ENCODE measurements at places on chromosomes 11 and 22.
A peak's percentile ranks its signal among the peaks of the same experiment; 100 is the strongest.

GRCh38 chr22:25221790-25222189 lies 2.4 kb downstream of the CRYBB2 start:
- no peak for DNase-seq

DNA sequence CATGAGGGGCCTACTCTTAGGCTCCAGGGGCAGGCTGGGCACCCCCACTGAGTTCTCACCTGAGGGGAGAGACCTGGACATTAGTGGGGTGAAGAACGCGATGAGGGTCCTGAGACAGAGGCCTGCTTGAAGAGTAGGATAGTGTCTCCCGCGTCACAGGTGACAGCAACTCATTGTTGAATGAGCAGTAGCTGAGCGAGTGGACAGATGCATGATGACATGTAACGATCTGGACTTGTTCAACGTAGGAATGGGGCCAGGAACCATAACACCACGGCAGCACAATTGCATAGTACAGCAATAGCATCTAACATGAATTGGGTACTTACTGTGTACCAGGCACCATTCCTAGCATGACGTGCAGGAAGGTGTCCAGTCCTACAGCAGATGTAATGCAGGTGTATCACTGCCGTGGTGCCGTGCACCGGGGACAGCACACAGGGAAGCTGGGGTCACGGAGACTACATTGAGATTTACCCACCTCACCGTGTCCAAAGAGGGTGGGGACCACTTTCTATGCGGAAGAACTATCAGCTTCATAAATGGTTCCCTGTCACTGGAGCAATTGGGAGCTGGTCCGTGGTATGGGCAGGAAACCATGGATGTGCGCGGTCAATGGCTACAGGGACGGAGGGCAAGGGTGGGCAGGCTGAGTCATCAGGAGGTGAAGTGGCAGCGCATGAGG lies 1019.1 kb downstream of the TBC1D22A start:
- no peak for DNase-seq

DNA sequence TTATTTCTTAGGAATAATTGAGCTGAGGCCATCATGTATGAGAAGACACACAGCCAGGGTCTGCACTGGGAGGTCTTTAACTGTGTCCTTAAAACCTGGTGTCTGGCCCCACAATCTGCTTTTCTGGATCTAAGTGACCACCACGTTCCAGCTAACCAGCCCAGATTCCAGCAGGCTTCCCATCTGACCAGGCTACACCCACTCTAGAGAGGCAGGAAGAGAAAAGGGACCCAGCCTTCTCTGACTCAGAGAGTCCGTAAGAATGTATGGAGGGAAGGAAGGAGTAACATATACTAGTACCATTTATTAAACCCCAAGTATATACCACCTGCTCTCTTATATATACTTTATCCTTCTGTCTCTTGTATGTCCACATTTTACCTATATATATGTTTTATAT lies 80.1 kb downstream of the LDLRAD3 start:
- no peak for DNase-seq

DNA sequence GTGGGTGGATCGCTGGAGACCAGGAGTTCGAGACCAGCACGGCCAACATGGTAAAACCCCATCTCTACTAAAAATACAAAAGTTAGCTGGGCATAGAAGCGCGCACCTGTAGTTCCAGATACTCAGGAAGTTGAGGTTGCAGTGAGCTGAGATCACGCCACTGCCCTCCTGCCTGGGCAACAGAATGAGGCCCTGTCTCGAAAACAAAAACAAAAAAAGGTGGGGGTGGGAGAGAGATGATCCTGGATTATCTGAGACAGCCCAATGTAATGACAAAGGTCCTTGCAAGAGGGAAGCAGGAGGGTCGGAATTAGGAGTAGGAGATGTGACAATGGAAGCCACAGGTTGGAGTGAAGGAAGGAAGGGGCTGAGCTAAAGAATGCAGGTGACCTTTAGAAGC lies 87.6 kb upstream of the APOA1 start:
- DNase-seq: no peak

- DNase-seq: peak; percentile 84
Observed at GRCh38 chr11:101441747-101442146, 142.1 kb downstream of the TRPC6 start.

DNA sequence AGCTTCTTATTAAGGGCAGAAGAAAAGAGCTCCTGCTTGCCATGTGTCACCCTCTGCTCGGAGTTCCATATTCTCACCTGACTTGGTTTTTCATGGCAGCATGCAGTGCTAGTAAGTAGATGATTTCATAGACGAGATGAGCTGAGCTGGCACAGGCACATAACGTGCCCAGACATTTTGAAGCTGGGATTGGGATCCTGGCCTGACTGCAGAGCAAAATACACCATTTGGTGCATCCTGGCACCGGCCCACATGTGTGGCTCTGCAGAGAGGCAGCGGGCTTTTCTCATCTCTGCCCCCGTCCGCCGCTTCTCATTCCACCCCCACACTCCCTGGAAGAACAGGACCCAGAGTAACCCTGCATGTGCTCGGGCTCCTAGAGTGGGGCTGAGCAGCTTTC lies 24.8 kb downstream of the FAM118A start:
- DNase-seq: no peak

- peak; percentile 38 for DNase-seq
Observed at GRCh38 chr11:126359431-126360048, 4.1 kb downstream of the ST3GAL4 start.

DNA sequence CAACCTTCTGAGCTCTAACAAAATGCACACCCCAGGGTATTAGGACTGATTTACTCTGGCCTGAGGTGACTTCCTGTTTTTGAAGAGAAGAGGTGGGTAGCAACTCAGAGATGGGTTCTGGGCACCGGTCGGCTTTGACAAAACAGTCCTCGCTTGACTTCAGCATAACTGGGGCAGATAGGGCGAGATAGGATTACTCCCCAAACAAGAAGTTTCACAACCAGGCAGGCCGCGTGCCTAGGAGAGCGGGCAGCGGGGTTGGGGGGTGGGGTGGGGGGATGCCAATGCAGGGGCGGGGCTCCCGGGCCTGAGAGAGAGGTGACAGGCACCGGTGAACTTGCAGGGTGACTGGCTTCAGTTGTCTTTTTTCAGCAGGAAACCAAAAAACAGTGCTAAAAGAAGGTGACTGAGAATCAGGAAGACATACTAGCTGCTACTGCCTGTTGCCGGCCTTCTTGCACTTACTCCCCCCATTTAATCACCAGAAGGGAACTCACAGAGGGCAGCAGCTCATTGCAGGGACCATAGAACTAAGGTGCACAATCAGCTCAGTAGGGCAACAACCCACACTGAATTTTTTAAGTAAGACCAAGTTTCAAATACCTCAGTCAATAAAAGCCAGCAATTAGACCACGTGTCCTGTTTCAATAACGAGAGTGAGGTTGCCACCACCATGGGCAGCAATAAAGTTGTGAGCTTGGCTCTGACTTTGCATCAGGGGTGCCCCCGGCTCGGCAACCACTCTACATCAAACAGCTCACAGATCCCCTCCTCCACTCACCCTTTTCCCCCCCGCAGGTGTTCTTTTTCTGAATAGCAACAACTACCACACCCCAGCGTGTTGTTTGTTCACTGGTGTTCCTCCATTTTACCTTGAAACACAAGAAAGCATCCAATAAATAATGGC lies 37.2 kb upstream of the ETS1 start:
- DNase-seq: no peak

GRCh38 chr22:35868938-35869337 lies 151.3 kb downstream of the APOL5 start:
- no peak for DNase-seq
